ENCODE measurements at places on chromosomes 4 and X. TPM values are rescaled to one million over a fixed set of nuclear protein-coding genes. Genes with fewer than 3 reads are reported as not detected.

Gene HSFX4
- not detected for total RNA-seq

DNA sequence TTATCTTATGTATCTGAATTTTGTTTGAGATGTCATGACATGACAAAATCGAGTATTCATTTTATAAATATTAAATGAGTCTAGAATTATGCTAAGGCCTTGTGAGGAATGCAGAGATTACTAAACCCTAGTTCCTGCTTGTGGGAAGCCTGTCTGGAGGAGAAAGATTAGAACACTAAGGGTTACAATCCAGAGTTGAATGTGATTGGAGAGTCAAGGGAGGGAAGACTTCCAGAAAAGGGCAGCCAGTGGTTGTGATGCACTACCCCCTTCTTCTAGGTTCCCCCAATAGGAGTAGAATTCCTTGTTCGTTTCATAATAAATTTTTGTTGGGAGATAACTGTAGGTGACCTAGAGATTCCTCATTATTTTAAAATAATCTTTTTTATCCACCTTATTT lies 141.1 kb downstream of the AFF1 start:
- no peak for ATAC-seq

Gene TRIM61
- not detected for total RNA-seq

DNA sequence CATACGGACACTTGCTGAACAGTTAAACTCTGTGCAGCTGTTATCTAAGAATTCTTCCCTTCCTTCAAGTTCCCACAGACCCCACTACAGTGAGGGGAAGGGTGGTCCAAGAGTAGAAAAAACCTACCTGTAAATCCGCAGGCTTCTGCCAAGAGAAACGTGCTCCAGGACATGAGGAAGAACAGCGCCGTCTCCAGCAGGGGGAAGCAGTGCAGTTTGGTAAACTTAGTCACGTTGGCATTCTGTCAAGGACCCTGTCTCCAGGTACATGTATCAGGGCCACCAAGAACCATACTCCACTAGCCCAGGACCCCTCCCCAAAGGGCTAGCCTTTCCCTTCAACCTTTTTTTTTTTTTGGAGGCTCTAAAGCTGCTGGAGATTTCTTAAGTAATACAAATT lies 79.9 kb downstream of the CHST7 start:
- ATAC-seq: peak; percentile 41

DNA sequence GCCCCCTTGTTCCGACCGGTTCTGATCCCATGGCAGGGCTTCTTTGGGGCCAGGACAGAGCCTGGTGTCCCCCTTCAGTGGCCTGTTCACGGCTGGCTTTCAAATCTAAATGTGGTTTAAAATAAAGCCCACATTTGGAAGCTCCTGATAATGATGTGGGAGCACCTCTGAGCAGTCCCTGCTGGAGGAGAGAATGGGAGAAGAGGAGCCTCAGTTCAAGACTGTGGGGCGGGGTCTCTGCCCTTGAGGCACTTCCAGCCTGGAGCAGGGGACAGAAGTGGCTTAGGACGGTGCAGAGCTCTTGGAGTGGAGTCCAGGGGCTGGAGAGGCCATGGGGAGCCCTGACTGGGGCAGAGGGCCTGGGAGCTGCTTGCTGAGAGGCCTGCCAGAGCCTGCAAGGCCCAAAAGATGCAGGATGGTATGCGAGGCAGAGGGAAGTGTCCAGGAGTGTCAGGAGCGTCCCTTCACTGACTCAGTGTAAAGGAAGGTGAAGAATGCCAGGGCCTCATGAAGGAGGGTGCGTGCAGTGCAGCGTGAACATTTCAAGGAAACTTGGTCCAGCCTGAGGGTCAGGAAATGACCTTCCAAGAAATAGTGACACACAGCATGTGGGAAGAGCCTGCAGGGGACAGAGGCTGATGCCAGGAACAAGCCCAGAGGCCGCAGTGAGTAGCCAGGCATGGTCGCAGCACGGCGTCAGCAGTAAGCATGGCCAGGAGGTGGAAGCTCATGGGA lies 21.1 kb upstream of the TADA2B start:
- peak; percentile 76 for ATAC-seq

GRCh38 chr4:57070461-57070860 lies 39.7 kb downstream of the IGFBP7 start:
- no peak for ATAC-seq

GRCh38 chr4:5467111-5467510 lies 241.2 kb downstream of the EVC2 start:
- no peak for ATAC-seq

DNA sequence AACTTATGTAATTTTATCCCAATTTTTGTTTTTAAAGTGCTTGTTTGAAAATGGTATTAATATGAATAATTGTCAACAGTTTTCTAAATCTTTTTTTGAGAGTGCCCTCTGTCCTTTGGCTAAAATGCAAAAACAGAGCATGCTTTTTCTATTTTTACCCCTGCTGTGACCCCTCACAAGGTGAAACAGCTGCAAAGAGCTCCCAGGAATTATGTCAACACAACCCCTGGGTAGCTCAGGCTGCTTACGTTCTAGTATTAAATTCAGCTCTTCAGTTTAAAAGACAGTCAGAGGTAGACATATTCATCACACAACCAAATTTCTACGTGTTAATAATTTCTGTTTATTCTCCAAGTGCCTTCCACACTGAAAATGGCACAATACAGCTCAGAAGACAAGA lies 367.5 kb downstream of the PRDM5 start:
- ATAC-seq: no peak

Gene CHRDL1
- 1.7 TPM for total RNA-seq

DNA sequence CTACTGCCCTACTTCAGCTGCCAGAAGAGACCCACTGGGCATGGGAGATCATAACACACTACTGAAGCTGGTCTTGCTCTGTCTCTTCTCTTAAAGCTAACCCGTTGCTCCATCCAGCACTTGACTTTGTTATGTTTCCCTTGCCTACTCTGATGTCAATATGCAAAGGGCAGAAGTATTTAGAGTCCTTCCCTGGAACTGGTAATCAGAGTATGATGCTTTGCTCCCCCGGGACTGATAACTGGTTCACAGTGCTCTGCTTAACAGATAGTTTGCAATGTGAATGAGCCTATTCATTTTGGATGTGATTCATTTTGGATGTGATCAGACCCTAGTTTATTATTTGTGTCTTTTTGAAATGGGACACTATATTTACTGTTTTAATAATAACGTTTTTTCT lies 12.3 kb upstream of the UCP1 start:
- ATAC-seq: no peak

GRCh38 chrX:17644001-17644400 lies 93.3 kb upstream of the SCML1 start:
- ATAC-seq: no peak

DNA sequence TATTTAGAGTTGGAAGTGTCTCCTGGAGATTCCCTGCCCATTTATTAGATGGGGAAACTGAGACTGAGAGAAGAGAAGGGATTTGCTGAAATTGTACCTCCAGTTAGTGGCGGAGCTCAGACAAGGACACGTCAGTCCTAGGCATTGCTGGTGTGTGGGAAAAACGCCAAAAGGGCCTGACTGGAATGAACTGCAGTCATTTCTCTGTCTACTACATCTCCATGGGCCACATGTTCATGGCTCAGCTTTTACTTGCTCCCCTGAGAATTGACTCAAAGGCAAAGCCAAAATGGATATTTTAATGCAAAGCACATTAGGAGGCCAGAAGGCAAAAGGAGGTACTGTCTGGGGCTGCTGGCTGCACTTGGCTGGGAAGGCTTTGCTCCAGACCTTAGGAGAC lies 3.9 kb downstream of the TFDP3 start:
- ATAC-seq: no peak

Gene MAGEA11
- total RNA-seq: not detected

Gene SPIN3
- 6.3 TPM for total RNA-seq

Gene RPA4
- 0.64 TPM for total RNA-seq

- no peak for ATAC-seq
These were observed 45.7 kb upstream of the SLC34A2 start for GRCh38 chr4:25609976-25610375.

- peak; percentile 96 for ATAC-seq
These were observed at the start of the genes BRCC3, CMC4 and MTCP1 for GRCh38 chrX:155070975-155071693. Gene BRCC3, plus strand, starts transcription at chrX:155071508. Its CDS starts 20 bp downstream, at chrX:155071528. Gene CMC4, minus strand, starts transcription at chrX:155071136. Its CDS starts 7,113 bp downstream, at chrX:155064023. Gene MTCP1, minus strand, starts transcription at chrX:155071136. Its CDS starts 5,126 bp downstream, at chrX:155066010.

All from esophagus mucosa (tissue), 1 donor.